SK-N-DZ (cell line): ENCODE measurements at places on chromosomes 4 and X.

GRCh38 chr4:119841361-119841760 is 212.8 kb upstream of the PDE5A start:
- no peak for DNase-seq

- DNase-seq: no peak
Measured at GRCh38 chr4:163804001-163804400, 309.5 kb downstream of the TMA16 start.

DNA sequence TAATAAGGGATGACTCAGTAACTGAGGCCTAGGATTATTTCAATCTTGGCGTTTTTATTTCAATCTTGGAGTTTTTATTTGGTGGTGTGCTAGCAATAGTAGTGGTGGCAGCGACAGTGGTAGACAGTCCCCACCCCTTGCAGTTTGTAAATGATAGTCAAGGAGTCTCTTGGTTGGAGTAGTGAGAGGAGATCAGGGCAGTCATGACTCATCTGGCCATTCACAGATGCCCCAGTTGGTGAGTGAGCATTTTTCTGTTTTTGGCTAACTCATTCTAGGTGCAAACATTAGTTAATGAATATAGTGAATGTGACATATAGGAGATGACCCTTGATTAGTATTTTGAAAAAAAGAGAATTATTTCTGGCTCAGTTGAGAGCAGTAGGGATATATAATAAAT is 93.5 kb upstream of the ADAD1 start:
- DNase-seq: no peak

- DNase-seq: no peak
Measured at GRCh38 chrX:38216642-38217041, 4.0 kb downstream of the SRPX start.

- DNase-seq: no peak
Measured at GRCh38 chrX:127317159-127317558, 497.6 kb downstream of the PRR32 start.

DNA sequence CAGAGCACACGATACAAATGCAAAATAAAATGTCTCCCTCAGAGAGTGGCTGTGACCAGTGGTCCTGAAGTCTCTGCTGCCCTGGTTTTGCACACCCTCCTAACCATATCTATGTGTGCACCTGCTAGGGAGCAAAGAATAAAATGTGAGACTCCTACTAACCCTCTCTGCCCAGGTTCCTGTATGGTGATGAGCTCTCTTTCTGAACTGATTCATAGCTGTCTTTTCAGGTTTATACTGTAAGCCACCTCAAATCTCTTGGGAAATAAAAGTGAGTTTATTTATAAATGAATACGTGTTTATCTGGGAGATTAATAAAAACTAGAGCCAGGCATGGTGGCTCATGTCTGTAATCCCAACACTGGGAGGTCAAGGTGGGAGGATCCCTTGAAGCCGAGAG is 126.0 kb upstream of the RBPJ start:
- no peak for DNase-seq

GRCh38 chr4:138978600-138978999 is 37.0 kb upstream of the NOCT start:
- no peak for DNase-seq

- no peak for DNase-seq
Measured at GRCh38 chrX:41541386-41541785, 94.2 kb downstream of the NYX start.

- no peak for DNase-seq
Measured at GRCh38 chr4:8305851-8306471, 36.4 kb downstream of the HTRA3 start.

- DNase-seq: peak; percentile 52
Measured at GRCh38 chrX:11770320-11770719, 12.3 kb downstream of the MSL3 start.

DNA sequence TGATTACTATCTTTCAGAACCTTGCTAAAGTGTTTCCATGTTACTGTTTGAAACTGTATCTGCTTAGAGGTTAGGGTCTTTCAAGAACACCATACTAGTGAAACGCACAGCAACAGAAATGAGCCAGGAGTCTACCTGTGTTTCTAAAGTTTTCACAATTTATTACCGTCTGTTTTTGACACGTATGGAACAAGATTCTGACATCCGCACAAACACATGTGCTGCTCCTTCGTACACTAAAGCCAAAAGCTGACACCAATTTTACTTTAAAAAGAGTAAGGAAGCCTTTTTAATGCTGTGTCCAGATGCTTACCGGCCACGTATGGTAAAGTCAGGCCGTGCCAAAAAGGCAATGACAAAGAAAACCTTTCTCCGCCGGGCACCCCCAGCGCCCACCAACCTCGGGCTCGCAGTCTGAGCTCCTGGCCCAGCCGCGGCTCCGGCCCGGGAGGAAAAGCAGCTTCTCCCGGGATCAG is 532 bp downstream of the RPS4X start:
- no peak for DNase-seq

GRCh38 chr4:171203425-171203824 is 609.8 kb upstream of the GALNTL6 start:
- no peak for DNase-seq

GRCh38 chrX:132758759-132759158 is 199.7 kb downstream of the HS6ST2 start:
- no peak for DNase-seq

DNA sequence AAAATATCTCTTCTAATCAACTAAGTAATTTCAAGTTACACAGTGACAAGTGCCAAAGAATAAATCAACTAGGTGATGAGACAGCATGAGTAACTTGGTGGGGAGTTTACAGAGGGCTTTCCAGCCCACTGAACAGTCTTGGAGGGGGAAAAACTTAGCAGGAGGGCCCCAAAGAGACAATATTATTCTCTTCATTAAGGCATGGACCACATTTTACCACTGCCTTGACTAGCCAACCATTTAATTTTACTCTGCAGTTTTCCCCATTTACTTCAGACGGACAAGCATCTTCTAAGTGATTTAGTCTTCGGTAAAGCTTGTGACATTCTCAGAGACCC is 25.3 kb upstream of the GATB start:
- DNase-seq: no peak

DNA sequence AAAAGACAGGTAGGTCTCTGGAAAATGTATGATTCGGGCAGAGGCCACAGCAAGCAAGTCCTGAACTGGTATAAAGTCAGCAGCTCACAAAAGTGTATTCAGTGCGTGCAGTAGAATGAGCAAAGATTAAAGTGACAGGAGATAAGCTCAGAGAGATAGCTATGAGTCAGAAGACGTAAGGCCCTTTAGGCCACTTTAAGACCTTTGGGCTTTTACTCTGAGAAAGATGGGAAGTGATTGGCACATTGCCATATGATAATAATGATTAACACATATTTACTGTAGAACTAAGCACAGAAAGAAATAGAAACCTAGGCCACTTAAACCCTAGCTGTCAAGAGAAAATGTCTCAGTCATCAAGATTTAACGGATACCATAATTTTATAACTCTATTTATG is 51.7 kb downstream of the TBCK start:
- DNase-seq: no peak

DNA sequence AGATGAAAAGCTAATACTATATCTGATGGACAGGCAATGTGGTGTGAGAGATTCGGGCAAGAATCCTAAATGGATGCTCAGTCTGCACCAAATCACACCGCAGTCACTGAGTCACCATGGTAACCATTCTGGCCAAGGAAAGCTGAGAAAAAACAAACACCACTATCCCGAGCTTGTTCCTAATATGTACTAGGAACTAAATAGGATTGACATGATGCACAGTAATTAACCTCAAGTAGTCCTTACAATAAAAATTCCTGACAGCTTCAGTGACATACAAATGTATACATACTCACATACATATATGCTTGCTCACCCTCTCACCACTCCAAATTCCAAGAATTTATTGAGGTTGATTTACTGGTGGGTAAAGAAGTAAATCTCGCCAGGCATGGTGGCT is 1.1 kb upstream of the RAB40A start:
- no peak for DNase-seq

DNA sequence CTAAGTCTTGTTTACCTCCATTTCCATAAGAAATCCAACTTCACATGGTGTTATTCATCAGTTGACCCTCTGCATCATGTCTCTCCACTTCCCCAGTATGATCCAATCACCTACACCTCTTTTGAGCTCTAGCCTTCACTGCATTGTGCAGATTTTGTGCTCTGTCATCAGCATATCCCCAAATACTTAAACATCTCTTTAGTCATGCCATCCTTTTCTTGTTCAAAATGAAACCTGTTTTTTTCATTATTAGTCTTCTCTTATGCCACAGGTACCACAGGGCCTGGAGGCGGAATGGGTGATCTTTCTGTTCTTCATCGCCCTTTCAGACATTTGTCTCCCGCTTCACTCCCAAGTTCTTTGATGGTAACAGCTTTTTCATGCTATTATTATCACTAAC is 382.7 kb upstream of the GALNTL6 start:
- no peak for DNase-seq

DNA sequence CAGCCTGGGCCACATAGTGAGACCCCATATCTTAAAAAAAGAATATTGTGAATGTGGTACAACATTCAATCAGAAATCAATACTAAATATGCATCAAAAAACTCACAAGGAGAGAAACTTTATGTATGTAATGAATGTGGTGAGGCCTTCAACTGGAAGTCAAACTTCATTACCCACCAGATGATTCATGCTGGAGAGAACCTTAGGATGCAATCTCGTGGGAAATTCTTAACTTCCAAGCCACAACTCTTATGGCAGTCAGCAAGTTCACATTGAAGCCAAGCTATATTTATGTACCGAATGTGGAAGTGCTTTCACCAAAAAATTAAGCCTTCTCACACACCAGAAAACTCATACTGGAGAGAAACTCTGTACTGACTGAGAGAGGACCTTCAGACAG is 84.5 kb upstream of the UXT start:
- DNase-seq: no peak

DNA sequence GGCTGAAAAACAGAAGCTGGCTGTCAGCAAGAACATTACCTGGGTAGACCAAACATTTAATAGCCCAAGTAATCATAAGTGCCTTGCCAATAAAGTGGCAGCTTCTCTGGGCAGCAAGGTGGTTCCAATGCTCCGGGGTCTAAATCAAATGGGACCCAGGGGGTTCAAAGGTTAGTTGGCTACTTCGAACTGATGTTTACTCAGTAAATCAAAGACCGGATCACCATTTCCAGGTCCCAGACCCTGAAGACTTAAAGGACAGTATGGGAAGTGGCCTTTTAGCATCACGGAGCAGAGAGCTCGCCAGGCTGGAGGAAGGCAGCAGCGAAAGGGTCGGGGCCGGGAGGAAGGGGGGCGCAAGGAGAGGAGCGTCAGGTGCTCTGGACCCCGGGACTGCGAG is 1.0 kb downstream of the SH3KBP1 start:
- DNase-seq: no peak

DNA sequence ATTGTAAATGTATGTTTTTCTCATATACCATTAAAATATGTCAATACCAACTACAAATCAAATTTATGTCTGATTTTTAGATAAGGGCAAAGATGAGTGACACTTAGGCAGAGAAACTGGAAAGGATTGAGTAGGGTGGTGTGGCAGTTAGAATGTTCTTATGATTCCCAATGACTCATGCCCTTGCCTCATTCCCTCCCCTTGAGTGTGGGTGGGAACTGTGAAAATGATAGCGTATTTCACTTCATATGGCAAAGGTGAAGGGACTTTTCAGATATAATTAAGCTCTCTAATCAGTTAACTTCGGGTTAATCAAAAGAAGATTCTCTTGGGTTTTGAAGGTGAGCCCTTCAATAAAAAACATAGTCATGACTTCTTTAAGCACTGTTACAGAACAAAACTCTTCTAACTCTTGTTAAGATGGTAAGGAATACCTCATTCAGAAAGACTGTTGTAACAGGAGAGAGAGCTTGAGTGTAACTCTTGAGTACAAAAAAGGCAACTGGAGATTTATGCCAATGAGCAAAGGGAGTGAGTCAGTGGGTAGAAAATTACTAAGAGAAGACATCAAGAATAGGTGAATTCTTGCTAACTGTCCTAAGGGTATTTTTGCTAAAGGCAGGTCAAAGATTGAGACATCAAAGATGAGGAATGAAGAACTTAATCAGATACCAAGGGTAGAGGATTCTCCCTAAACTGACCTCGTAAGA is 329.5 kb downstream of the KCTD8 start:
- DNase-seq: no peak

DNA sequence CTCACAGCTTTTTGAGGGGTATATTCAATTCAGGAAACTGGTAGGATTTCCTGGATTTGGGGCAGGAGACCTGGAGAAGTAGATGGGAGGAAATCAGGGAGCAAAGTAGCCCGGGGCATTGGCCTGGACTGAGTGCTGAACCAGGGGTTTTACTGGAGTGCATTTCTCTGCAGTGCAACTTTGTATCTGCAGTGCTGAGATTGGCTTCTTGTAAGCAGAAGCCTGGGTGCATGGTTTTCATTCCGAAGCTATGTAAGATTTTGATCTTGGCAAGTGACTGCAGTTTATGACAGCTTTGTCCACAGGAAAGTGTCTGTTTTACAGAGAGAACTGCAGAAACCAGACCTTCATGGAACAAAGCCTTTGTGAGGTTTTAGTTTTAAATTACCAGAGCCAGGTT is 158.3 kb downstream of the SPCS3 start:
- DNase-seq: no peak

DNA sequence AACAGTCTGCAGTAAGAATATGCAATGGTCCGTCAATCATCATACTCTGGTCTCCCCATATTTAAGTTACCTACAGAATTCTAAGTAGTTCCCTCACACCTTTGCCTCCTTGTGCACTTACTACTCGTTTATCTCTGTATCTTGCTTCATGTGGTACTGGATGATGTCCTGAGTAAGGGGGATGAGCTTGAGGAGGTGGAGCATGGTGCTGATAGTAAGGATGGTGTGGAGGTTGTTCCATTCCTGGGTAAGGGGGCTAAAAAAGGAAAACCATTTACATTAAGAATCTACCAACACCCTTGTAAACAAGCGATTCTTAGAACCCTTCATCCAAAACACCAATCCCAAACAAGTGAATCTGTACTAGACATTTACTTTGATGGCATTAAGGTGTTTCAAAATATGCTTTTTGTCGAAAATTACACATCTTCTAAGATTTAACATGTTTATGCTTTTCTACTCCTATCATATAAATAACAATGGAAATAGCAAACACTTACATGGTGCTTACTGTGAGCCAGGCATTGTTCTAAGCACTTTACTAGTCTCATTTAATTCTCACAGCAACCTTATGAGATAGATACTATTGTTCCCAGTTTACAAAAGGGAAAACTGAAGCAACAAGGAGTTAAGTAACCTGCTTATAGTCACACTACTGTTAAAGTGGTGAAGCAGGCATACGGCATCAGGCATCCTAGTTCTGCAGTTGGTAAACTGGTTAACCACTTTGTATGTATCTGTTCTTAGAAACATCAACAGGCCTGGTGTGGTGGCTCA is 33.5 kb downstream of the YTHDC1 start:
- DNase-seq: no peak

- DNase-seq: no peak
Measured at GRCh38 chr4:79272126-79272525, 53.7 kb downstream of the NAA11 start.

DNA sequence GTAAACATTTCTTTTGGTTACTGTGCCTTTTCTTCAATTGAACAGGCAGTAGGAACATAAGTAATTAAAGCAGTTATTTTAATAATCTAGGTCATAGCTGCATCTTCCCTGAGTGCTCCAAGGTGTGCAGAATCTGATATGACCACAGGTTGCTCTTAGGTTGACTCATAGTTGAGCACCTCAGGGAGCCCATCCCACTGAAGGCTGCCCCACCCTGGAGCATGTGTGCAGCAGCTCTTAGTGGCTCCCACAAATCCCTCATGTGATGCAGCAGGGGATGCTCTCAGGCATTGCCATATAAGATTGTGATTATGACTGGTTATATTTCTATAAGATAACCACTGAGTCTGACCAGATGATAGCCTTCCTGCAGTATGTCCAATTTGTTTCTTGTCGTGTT is 72.3 kb downstream of the ZNF518B start:
- DNase-seq: no peak

GRCh38 chr4:154617820-154618317 is 5.4 kb upstream of the FGG start:
- no peak for DNase-seq
